Keratinocyte (primary cell): ENCODE measurements at places on chromosomes 1 and 21.

DNA sequence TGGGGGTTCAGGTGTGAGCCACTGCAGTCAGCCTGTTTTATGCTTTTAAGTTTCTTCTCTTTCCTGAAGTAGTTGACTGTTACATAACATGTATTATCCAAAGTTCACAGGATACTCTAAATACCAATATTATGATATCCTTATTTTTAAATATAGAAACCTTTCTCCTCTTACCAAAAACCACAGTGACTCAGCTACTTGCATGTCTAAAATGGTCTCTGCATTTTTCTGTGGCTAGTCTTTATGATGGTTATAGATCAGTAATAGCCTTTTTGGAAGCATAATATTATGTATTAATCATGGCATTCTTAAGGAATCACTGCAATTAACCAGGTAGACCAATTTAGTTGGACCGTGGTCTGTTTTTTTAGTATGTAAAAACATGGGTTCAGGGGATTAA lies 210.8 kb upstream of the CACYBP start:
- no peak for DNase-seq

DNA sequence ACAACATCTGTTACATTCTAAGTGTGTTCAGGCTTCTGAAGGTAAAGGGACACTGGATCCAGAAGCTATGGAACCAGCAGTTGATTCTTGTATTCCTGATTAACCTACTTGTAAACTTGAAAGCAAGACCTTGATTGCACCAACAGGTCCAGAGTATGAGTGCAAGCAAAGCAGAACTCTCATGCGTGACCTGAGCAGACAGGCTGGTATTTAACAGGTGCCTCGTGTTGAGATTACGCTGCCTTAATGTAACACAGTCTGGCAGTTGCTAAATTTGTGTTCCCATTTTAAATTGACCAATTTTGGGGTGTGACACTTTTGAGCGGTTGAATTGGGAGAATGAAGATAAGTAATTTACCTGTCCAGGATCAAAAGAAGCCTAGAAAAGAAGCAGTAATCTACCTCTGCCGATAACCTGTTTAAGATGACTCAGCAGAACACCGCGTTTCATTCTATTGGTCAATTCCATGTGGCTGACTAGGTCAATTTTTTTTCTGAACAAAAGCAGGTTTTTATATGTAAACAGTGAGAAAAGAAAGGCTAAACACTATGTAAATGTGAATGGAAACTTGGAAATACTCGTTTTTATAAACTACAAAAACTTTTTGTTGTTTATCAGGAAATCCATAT lies 147.6 kb downstream of the DYRK1A start:
- DNase-seq, result no peak

DNA sequence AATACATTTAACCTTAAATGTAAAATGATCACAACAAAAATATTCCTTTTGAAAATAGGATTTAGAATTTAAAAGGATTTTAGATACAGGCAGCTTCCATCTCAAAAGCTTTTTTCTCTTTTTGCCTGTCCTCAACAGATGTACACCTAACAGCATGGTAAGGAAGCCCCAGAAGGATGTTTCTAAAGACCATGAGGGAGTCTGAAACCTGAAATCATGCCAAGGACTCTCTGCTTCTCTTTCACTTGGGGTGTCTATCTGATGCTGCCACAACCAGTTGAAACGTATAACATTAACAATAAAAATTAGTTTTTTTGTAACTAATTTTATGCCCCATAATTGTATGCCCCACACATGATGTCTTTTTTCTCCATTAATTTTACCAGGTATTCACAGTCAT lies 5.4 kb upstream of the ZNF281 start:
- no peak for DNase-seq

DNA sequence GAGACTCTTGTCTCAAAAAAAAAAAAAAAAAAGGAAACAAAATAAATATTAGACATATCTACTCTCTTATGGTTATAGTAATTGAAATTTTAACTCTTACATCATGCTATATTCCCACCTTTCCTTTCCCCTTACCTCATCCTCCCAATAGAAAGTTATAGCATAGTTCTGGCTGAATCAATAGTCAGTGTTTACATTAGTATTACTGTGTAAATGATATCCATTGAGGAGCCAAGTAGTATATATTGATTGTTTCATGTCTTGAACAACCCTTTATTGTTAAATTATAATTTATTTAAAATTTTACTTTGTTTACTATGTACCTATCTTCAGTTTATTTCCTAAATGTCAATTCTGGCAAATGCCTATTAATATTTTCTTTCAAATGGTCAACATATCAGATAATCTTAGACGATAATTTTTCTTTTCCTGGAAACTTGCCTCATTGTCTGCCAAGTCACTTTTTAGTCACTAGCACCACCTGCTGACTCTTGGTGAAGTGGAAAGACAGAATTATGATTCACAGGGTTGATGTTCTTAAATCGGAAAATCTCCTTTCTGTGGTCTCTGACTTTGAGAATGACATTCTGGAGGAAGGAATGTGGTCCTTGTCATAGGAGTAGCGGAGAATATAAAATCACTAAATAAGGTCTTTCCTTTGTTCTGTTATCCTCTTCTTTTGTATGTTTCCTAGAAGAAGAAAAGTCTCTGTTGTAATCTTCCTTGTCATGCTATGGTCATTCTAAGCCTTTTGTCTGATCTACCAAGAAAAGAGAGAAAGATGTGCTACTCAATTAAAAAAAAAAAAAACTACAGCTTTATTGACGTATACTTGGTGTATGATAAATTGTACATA lies 8.6 kb downstream of the HJV start:
- no peak for DNase-seq

DNA sequence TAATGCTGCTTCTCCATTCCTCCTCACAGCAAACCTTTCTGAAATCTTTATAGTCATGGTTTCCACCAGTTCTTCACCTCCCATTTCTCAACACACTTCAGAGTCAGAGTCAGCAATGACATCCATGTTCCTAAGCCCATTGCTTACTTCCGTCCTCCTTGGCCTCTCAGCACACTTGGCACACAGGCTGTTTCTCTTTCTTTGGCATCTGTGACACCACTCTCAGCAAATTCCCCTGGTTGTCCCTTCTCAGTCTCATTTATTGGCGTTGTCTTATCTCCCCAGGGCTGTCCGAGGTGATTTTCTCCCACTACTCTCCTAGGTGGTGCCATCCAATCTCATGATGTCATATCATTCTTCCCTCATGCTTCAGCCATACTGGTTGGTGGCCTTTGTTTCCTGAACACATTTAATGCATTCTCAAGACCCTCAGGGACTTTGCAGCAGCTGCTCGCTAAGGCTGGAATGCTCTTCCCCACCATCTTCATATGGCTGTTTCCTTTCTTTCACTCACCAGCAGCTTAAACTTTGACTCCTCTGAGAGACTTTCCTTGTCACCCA lies 3.3 kb upstream of the LGALS8 start:
- DNase-seq, result no peak

DNA sequence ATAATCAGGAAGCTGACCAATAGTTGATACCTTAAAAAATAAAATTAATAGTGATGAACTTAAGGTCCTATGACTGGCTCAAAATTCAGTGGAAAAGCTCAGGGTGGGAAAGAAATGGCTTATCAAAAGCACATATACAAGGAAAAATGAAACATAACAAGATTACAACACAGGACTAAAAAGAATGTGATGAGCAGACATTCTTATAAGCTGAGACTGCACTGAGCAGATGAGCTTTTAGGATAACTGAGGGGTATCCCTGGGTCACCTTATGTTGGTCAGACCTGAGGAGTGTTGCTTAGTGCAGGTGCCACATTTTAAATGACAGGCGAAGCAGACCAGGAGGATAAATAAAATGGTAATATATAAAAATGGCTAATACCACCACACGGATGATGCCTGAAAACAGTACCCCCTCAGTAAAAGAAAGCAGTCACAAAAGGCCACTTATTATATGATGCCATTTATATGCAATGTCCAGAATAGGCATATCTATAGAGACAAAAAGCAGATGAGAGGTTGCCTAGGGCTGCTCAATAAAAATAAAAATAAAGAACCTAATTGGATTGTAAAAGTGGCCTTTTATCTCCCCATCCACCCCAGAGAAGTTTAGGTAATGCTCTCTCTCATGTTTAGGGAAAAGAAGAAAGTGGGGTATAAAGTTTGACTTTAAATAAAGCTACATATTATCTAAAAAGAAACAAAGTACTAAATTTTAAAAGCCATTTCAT lies 163.9 kb downstream of the SLC45A1 start:
- DNase-seq, result no peak

DNA sequence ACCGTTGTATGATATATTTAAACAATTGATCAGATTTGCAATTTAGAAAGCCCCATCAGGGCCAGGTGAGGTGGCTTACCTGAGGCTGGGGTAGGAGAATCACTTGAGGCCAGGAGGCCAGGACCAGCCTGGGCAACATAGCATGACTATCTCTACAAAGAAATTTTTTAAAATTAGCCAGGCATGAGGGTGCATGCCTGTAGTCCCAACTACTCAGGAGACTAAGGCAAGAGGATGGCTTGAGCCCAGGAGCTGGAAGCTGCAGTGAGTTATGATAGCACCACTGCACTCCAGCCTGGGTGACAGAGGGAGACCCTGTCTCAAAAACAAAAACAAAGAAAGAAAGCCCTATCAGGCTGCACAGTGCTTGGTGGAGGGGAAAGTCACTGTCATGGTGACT lies 159.9 kb upstream of the RAB4A start:
- DNase-seq, result no peak

DNA sequence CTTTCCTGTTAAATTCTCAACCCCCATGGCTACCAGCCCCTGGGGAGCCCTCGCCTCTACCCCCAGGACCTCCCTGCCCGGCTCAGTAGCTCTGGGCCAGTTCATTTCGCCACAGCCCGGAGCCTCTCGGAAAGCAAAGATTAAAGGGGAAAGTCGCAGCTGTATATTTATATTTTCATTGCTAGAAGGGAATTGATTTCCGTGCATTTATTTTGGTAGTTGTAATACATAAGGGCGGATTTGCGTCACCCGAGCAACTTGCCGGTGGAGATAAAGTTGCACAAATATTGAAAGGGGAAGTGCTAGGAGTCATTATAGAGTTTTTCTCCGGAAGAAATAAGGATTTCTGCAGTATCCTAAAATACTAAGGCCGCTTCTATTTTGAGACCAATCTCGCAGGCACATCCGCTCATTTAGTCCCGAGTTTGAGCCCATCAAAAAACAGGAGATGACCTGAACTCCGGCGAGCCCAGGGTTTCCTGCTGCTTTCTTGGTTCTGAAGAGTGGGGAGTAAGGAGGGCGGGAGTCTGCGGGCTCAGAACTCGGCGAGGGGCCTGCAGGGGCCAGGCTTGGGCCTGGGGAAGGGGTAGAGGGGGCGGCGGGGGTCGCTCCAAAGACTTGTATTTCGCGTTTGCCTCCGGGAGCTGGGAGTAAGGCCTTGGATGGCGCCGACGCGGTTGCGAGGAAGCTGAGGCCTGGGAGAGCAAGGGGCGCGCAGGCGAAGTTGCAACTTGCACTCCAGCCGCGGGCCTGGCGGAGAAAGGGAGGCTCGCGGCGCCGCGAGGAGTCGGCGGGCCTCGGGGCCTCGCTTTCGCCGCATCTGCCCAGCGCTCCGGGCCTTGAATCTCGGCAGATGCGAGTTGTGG lies 2.5 kb upstream of the HLX start:
- no peak for DNase-seq

DNA sequence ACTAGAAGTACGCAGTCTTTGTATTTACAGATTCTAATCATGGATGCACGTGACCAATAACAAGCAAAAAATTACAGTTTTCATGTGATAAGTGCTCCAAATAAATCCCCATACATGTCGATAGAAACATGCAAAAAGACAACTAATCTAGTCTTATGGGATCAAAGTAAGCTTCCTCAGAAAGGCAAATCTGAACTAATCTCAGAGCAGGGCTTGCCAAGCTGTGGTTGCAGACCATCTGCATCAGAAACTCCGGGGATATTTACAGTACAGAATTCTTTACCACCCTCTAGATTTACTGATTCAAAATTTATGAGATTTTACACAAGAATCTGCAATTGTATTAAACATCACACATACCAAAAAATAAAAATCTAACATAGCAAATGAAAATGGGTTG lies 1435.5 kb downstream of the MRPL39 start:
- DNase-seq, result no peak

DNA sequence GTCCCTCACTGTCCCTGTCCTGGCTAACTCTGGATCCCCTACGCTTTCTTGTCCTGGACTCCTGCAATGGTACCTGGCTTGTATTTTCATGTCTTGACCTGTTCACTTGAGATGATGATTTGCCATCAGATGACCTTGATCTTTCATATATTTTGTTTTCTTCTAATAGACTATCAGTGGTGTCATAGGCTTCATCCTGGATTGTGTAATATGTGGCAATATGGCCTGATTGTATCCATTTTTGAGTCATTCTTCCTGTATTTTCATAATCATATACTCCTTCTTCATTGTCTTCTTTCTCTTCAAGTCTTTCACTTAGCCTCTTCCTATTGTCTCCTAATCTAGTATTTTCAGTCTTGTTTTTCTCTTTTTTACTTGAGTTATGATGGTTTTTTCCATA lies 11.1 kb downstream of the FLG start:
- DNase-seq, result no peak

DNA sequence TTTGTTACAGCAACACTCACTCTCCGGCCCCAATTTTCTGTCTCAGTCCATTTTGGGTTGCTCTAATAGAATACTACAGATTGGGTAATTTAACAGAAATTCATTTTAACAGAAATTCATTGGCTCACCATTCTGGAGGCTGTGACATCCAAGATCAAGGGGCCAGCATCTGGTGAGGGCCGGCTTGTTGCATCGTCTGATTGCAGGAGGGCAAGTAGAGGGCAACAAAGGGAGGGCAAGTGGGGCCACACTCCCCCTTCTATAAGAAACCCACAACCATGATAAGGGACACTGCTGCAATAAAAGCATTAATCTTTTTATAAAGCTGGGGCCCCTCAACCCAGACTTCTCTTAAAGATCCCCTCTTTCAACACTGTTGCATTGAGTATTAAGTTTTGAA lies 260.1 kb upstream of the TMPRSS15 start:
- no peak for DNase-seq

- no peak for DNase-seq
These were observed 65.2 kb upstream of the SPAG17 start for GRCh38 chr1:118250232-118250631.

- no peak for DNase-seq
These were observed 99.5 kb downstream of the CACHD1 start for GRCh38 chr1:64569411-64569810.

DNA sequence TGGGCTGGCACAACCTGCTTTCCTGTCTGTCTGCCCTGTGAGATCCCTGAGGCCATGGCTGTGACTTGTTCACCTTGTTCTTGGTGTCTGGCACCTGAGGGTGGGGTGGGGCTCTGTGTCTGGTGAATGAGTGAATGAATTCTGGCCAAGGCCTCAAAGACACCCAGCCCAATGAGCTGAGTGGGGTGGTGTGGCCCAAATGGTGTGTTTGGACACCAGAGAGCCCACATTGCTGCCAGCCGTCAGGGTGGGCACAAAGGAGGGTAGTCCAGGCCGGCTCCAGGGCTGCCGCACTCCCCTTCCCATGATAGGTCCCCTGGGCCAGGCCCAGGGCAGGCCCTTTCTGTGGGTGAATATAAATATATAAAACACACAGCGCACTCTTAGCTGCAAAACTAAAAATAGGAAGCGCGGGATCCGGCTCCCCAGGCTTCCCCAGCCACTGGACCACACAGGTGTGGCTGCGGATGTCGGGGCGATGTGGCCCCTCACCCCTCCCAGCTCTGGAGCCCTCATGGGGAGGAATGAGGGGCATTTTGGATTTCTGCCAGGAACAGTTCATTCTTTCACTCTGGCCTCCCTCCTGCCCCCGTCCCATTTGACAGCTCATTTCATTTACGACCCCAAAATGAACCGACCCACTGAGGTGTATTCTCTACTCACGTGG lies 33.3 kb downstream of the RUNX3 start:
- no peak for DNase-seq

- no peak for DNase-seq
These were observed 3.0 kb downstream of the ITLN2 start for GRCh38 chr1:160951443-160952128.
